ENCODE measurements at places on chromosomes 16 and 17.

DNA sequence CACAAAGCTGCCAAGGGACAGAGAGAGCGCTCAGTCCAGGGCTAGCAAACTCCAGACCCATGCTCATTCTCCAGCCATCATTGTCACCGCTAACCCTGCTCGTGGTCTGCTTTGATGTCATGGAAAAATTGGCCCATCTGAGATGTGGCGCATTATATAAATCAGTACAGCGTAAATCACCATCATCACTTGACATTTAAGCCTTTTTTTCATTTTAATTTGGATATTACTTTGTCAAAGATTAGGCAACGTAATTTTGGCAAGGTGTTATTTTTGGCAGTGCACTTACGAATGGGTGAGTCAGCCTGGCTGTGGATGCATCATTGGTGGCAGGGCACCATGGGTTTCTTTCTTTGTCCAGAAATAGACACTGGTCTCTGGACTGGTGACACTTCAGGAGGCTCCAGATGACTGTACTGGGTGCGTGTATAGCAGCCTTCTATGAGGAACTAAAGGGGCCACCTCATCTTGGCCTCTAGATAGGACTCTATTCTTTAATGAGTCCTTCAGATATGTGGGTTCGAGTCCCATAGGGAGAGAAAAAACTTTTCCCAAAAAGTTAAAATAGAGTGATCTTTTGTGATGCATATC lies 166.3 kb downstream of the MSI2 start:
- DNase-seq: peak; percentile 32

DNA sequence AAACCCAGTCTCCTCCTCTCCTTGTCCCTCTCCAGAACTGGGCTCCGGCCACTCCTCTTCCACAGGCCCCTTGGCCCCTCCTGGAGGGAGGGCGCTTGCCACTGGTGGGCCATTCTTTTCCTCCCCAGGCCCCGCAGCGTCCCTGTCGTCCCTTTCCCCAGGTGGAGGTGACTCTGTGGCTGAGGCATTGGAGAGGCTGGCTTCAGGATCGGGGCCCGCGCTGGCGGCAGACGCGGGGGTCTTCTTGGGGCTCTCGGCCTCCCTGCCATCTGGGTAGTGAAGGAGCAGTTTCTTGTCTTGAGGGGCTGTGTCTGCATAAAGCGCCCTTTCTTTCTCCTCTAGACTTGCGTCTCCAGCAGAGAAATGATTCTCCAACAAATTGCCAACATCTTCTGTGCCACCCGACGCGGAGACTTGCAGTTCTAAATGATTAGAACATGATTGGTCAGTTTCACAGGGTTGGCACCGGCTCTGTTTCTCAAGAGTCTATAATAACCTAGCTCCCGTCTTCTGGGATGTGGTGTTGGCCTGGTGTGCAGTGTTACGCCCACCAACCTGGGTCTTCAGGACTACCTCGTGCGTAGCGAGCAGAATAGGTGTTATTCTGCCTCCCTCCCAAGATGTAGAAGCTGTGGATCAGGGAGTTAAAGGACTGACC lies 34.1 kb downstream of the SRL start:
- no peak for DNase-seq

DNA sequence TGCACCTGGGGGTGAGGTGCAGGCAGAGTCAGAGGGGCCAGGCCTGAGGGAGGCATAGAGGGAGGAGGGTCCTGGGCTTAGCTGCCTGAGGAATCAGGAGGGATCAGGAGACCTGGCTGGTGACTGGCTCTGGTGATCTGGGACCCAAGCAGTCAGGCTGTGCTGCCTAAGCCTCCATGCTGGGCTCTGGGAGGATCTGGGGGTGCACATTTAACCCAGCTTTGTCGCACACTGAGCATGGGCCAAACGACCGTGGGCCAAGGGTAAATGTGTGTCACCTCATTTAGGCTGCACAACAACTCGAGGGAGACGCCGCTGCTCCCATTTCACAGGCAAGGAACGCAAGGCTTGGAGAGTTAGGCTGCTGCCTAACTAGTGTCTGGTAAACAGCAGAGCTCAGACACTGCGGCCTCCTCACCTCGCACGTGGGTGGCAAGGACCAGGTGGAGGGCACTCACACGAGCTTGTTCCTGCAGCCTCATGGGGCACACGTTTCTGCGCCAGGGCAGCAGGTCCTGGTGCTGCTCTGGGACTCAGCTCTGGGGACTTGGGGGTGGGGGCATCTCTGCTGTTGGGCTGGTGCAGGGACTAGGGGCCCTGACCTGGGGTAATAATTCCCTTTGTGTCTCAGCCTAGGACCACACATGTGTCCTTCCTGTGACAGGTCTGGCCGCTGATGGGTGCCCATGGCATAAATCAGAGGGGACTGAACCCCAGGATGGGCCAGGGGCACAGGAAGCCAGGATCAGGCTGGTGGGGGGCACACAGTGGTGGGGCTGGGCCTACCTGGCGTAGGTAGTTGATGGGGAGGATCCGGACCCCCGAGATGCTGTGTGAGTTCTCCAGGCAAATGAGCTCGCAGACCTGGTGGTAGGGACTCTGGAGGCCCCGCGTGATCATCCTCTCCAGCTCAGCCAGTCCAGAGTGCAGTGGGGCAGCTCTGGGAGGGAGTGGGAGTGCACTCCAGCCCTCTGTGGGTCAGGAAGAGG lies 18.7 kb downstream of the TMEM235 start:
- DNase-seq: no peak

DNA sequence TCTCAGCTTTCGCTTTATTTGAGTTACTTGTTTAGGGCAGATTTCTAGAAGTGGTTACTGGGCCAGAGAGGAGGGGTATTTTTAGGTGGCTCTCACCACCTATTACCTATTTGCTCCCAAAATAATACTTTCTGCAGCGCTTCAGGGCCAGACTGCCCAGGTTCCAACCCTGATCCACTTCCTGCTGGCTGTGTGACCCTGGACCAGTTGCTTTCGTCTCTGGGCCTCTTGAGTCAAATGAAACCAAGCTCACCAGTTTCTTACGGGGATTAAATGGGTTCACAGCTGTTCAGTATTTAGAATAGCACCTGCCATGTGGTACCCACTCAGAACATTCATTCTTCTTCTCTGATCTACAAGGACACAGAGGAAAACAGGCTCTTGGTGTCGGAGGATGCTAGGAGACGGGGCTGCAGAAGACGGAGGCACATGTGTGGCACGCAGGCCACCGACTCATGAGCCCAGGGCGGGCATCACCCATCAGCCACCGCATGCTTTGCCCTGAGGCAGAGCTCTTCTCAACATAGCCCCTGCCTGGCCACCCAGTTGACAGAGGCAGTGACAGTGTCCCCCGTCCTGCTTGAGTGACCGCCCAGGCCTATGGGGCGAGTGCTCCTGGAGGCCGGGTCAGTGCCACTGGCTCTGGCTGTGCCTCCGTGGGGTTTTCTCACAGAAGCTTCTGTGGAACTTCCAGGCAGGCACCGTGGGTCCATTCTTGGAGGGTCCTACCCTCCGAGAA lies 149.0 kb upstream of the PLCG2 start:
- DNase-seq: no peak

DNA sequence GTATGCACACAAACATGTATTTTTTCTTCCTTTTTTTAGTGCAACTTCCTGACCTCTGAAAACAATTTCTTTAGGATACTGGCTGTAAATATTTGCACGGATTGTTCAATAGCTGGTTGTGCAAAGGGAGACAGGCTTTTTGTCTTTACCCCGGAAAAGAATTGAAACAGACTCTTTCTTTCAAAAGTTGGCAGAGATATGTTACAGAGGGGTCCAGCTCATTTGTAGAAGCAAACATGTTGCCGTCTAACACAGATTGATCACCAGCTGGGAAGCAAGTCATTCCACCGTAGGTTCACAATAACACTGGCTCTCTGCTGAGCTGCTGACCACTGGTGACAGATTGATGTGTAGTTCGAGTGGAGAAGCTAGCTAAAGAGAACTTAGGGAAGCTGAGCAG lies 130.9 kb downstream of the STX8 start:
- no peak for DNase-seq

GRCh38 chr17:59666235-59666634 lies 41.0 kb downstream of the PTRH2 start:
- no peak for DNase-seq

DNA sequence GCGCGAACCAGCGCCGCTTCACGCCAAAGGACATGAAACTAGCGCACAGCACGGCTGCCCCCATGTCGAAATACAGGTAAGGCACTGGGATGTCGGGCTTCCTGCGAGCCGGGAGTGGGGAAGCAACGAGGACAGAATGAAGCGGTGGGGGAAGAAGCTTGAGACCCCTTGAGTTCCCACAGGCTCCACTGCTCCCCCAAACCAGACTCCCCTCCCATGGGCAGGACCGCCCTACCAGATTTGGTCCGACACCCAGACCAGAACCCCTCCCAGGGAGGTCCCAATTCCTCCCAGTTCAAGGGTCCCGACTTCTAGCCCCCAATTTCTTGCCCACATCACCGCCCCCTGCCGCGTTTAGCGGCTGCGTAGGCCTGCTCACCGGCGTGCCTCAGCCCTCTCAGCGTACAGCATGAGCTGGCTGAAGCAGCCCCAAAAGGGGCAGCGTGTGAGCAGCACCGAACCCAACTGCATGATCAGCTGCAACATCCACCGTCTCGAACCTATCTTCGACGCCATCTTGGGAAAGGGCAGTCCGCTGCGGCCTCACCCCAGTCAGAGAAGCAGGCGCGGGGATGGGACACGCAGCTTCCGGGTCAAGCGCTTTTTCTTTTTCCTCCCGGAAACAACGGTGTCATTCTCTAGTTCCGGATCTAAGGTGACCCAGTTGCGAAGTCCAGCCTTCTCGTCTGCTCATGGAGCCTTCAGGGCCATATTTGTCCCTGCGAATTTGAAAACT lies at the start of gene TMEM101:
Gene TMEM101 (minus strand): TSS at position 527 of the 736 bp plus-strand sequence. CDS start 11 bp downstream, at position 516.
- DNase-seq: peak; percentile 84

GRCh38 chr17:63477480-63478440 lies 899 bp downstream of the ACE start:
- DNase-seq: no peak

- DNase-seq: no peak
Observed at GRCh38 chr17:2485543-2485942, 26.1 kb downstream of the METTL16 start.

DNA sequence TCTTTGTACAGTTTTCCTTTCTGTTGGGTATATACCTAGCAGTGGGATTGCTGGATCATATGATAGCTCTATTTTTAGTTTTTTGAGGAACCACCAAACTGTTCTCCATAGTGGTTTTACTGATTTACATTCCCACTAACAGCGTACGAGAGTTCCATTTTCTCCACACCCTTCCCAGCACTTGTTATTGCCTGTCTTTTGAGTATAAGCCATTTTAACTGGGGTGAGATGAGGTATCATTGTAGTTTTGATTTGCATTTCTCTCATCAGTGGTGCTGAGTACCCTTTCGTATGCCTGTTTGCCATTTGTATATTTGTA lies 887 bp upstream of the EVI2B start:
- DNase-seq: no peak

GRCh38 chr17:82228278-82228841 lies 482 bp upstream of the SLC16A3 start:
- DNase-seq: peak; percentile 78

DNA sequence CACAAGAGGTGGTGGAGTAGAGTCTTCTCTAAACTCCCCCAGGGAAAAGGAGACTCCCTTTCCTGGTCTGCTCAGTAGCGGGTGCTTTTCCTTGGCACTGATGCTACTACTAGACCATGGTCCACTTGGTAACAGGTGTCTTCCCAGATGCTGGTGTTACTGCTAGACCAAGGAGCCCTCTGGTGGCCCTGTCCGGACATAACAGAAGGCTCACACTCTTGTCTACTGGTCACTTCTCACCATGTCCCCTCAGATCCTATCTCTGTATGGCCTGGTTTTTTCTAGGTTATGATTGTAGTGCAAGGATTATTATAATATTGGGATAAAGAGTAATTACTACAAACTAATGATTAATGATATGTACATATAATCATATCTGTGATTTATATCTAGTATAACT lies 49.7 kb upstream of the ARL4D start:
- no peak for DNase-seq

GRCh38 chr16:71933913-71934695 lies 38.8 kb downstream of the IST1 start:
- DNase-seq: no peak

DNA sequence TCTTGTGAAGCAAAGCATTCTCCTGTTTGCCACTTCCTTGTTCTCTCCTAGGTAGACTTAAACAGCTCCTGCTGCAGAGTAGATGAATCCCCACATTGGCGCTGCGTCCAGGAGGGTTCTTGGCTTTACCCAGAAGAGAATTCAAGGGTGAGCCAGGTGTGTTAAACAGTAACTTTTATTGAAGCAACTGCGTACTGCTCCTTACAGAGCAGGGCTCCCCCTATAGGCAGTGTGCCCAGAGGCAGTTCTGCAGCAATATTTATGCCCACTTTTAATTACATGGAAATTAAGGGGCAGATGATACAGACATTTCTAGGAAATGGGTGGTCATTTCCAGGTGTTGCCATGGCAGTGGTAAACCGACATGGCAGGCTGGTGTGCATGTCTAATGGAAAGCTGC lies 987.6 kb upstream of the RBFOX1 start:
- DNase-seq: no peak

- DNase-seq: peak; percentile 82
Observed at GRCh38 chr17:29622337-29623282, at the start of gene CORO6. Gene CORO6, minus strand, starts transcription at chr17:29622912. Its CDS starts 1,491 bp downstream, at chr17:29621421.

- no peak for DNase-seq
Observed at GRCh38 chr16:81384006-81384405, 60.6 kb upstream of the CMIP start.

DNA sequence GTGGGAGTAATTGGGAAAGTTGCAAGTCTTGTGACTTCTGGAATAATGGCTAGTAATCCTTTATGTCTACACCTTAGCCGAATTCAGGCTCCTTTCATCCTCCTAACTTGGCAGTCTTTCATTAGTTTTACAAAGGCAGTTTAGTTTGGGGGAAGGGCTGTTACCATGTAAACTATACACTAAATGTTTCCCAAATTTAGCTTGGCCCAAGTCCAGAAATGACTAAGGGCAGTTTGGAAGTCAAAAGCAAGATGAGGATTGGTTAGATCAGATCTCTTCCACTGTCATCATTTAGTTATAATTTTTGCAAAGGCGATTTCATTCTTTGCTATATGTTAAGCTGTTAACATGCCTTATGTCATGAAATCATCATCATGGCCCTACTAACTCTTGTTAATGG lies 115.4 kb upstream of the CACNG3 start:
- no peak for DNase-seq
